ENCODE measurements at places on chromosomes 3 and 15.

DNA sequence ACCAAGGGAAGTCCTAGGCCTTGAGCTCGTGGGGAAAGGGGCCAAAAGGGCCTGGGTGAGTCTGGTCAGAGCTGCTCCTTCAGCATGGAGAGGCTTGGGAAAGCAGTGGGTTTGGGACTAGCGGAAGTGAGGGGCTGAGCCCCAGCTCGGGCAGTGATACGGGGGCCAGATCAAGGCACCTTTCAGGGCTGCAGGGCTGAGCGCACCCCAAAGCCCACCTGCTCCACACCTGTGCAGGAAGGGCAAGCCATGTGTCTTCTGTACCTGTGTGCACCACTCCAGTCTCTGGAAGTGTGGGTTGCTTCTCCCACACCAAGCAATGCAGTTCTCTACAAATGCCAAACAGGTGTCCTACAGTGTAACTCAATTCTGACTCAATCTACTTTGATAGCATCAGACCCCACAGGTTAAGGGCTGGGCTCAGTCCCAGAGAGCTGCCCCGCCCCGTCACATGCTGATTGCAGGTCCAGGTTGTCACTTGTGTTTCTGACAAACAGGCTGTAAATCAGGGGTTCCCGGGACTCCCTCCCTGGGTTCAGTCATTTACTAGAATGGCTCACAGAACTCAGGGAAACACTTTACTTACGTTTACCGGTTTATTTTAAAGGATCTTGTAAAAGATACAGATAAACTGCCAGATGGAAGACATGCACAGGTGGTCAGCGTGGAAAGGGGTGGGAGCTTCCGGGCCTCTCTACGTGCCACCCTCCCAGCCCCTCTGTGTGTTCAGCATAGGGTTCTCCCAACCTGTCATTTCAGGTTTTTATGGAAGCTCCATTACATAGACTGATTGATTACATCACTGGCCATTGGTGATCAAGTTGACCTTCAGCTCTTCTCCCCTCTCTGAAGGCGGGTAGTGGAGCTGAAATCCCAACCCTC lies 28.8 kb upstream of the KLF13 start:
- no peak for DNase-seq

DNA sequence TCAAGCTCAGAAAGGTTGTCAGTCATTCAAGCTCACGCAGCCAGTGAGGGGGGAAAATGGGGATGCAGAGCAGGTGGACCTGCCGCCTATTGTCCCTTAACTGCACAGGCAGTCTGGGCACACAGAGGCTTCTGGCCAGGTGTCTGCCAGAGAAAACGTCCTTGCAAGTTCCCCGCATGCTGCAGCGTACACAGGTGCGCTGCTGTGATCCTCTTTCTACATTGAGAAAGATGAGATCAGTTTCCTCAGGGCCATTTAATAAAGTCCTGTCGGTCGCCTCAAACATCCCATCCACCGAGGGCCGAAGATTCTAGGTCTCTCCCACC lies 445 bp upstream of the TSEN2 start:
- DNase-seq: no peak

DNA sequence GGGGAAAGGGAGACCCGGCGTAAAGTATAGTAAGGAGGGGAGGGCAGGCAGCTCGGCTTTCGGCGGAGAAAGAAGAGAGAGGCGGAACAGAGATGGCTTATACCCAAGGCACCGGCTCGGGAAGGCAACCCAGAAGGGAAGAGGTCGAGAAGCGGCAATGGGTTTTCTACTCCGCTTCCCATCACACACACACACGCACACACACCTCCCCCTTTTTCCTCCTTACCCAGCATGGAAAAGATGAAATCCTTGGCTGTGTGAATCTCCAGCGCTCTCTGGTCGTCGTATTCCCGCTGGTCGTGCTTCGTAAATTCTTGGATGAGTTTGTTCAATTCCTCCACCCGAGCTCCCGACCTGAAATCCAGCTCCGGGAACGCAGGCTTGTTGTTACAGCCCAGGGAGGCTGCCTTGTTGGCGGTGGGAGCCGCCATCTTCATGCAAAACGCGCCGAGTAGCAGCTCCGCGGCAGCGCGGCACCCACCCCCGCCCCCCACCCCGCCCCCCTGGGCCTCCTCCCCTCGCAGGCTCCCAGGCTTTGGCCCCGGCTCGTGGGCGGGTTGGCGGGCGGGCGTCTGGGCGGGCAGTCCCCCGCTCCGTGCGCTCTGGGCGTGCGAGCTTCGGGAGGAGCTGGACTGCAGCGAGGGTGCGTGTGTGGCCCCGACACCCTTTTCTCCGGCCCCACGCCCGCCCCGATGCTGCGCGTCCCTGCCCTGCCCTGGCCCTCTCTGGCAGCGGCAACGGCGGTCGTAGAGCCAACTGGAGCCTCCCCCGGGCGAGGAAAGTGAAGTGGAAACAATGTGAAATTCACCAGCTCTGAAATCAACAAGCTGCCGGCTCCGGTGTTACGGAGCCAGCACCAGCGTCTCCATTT lies at the start of gene MB21D2:
MB21D2 (minus strand) TSS at position 453 of the 871 bp plus-strand sequence; CDS start at position 437, 16 bp downstream.
- DNase-seq: peak; percentile 80

GRCh38 chr3:156802821-156803606 lies 23.1 kb upstream of the LEKR1 start:
- no peak for DNase-seq

GRCh38 chr3:184842433-184842832 lies 30.5 kb downstream of the VPS8 start:
- no peak for DNase-seq

- no peak for DNase-seq
Measured at GRCh38 chr3:32335365-32336112, 56.1 kb upstream of the CMTM7 start.

GRCh38 chr3:23993556-23994243 lies 48.6 kb downstream of the NR1D2 start:
- DNase-seq: no peak

- DNase-seq: no peak
Measured at GRCh38 chr3:121985846-121986245, 36.2 kb downstream of the ILDR1 start.

- DNase-seq: no peak
Measured at GRCh38 chr15:94273826-94274225, 42.5 kb downstream of the MCTP2 start.

DNA sequence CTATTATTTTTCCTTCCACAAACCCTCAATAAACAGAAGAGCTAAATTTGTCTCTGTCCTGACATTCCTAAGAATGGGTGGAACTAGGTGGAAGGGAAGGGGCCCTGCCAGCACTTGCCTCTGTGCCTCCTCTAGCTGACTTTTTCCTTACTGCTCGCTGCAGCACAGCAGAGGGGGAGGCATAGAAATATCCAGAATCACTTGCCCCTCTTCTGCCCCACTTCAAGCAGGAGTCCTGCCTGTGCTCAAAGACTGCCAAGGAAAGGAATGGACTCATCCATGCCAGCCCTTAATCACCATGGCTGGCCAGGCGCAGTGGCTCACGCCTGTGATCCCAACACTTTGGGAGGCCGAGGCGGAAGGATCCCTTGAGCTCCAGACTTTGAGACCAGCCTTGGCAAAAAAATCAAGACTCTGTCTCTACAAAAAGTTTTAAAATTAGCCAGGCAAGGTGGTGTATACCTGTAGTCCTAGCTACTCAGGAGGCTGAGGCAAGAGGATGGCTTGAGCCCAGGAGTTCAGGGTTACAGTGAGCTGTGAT lies 51.8 kb downstream of the ADCY5 start:
- DNase-seq: no peak

GRCh38 chr15:70266412-70267121 lies 168.8 kb upstream of the TLE3 start:
- peak; percentile 42 for DNase-seq

DNA sequence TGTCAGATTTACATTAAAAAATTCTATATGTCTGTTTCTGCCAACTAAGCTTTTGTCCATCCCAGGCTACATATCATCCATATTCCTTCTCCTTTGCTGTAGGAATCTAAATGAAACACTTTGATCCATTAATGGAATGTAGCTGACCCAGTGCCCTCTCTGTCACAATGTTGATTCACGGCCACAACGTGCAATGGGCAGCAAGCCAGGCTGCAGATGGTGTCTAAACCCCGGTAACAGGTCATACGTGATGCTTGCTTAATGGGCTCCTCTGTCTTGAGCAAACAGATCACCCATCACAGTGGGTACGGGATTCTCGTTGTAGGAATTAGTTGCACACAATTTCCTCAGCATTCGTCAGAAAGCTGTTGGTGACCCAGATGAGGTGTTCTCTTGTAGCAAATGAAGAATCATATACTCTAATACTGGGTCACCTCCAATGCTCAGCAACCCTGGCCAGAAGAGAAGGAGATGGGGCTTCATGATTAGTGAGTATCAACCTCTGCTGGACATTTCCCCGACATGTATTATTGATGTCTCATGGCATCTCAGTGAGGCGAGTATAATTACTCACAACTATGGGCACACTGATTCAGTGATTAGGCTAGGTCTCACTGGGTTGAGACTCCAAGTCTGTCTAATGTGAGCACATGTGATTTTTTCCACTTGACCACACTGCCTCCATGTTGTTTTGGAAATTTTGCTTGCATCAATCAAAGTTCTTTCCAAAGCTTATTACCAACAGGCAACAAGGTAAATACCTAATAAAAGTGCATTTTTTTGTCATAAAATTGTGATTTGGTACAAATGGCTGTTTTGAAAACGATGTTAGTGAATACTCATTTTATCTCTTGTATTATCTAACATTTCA lies 12.9 kb upstream of the DCBLD2 start:
- DNase-seq: no peak

- no peak for DNase-seq
Measured at GRCh38 chr3:171965067-171965712, 74.2 kb upstream of the FNDC3B start.

- peak; percentile 56 for DNase-seq
Measured at GRCh38 chr3:168847291-168847883, 751.7 kb upstream of the GOLIM4 start.
